Sciatic nerve (tissue), 2 donors: ENCODE measurements at places on chromosomes 11 and 22.

DNA sequence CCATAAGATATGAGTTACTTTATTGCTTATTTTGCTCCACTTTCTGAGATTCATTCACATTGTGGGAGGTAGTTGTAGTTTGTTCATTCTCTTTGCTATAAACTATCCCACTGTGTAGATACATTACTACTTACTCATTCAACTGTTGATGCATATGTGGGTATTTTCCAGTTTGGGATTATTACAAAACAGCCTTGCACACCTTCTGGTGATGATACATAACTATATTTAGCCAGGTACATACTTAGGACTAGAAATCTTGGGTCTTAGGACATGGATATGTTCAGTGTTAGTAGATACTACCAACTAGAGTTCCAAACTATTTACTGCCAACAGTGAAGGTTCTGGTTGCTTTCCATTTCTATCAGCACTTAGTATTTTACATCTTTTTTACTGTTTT, 37.8 kb downstream of the BTG4 start:
- DNase-seq, result no peak

DNA sequence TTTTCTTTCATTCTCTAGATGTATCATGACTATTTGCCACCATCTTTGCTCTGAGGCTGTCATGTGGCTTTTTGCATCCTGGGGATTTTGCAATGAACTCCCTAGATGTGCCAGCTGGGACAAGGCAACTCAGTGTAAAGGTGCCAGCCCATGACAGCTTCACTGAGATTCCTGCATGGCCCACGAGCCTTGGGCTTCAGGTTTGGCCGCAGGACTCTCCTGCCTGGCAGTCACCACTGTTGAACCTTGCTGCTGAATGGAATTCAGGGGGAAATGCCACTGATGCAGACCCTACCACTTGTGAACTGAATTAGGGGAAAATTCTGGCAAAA, 385.2 kb downstream of the SOX6 start:
- DNase-seq, result no peak

- peak; percentile 73 for DNase-seq
Measured at GRCh38 chr11:66543263-66544107, 2.4 kb downstream of the ZDHHC24 start.

GRCh38 chr11:12079726-12080556, 30.4 kb upstream of the MICAL2 start:
- peak; percentile 70 for DNase-seq

DNA sequence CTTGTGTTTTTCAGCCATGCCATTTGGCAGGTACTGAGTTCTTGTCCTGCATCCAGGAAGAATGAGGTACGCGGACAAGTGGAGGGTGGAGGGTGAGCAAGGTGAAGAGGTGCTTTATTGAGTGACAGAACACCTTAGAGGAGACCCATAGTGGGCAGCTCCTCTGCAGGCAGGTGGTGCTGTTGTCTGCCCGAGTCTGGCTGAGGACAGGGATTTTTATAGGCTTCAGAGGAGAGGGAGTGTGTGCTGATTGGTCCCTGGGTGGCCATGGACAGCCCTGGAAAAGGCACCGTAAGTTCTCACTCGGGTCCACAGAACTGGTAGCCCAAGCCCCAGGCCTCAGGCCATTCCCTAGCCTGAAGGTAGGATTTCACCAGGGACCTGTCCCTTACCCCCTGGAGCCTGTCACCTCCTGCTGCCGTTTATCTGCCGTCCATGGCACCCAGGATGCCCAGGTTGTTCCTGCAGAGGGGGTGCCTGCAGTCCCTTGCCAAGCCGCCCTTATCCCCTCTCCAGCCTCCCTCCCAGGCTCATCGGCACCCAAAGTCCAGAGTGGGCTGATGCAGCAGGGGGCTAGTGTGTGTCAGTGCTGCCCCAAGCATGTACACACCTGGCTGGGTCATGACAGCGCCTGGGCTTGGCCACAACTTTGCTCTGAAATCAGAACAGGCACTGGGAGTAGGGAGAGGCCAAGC, 213.6 kb downstream of the LRRC4C start:
- DNase-seq, result no peak

- no peak for DNase-seq
Measured at GRCh38 chr11:87007963-87008362, 29.8 kb upstream of the TMEM135 start.

DNA sequence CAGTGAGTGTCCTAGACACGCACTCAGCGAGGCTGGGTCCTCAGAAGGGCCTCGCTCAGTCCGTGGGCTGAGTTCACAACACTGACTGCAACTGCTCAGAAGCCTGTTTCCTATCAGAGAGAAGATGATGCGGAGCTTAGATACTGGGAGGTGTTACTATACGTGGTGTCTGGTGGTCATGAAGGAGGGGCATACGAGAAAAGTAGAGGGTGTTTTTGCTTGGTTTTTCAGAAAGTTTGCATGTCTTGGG, 9.5 kb upstream of the SERPIND1 start:
- DNase-seq, result no peak

- no peak for DNase-seq
Measured at GRCh38 chr11:75811485-75811884, 3.5 kb upstream of the UVRAG start.

- DNase-seq, result no peak
Measured at GRCh38 chr22:29838599-29838956, 504 bp upstream of the ASCC2 start.

DNA sequence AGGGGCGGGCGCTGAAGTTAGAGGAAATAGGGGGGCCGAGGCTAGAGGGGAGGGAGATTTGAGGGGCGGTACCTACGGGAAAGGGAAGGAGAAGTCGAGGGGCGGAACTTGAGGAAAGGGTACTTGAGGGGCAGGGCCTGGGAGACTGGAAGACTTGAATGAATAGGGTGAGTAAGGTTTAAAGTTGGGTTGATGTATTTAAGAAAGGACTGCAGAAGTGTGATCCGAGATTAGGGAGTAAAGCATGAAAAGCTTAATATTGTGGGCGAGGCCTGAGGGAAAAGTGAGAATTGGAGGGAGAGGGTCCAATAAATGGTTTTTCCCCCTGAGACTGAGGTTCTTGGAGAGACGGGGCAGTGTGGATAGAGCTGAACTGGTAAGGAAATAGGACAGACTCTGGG, 723 bp downstream of the HSCB start:
- DNase-seq, result no peak

GRCh38 chr22:32971276-32971675, 86.9 kb downstream of the SYN3 start:
- DNase-seq, result no peak

- no peak for DNase-seq
Measured at GRCh38 chr11:66646828-66647227, 8.3 kb downstream of the RBM4 start.

- DNase-seq, result no peak
Measured at GRCh38 chr11:11786771-11787170, 55.0 kb upstream of the USP47 start.

GRCh38 chr11:61971248-61972111, 4.0 kb upstream of the FTH1 start:
- DNase-seq, result peak; percentile 98

DNA sequence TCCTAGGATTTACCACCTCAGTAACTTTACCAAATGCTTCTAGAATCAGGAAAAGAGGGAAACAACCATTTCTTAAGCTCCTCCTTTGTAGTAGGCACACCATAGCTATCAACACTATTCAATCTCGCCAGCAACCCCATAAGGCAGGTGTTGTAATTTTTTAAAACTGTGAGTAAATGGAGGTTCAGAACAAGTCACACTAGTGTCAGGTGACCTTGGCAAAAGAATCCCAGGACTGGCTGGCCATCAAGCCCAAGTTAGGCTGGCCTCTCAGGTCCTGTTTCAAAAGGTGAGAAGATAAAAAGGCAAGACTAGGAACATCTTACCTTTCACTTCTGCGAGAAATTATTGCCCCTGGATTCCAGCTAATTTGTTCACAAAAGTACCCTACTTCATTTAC, 713 bp downstream of the TOP3B start:
- no peak for DNase-seq

- DNase-seq, result no peak
Measured at GRCh38 chr11:121086866-121087265, 14.2 kb upstream of the TECTA start.

DNA sequence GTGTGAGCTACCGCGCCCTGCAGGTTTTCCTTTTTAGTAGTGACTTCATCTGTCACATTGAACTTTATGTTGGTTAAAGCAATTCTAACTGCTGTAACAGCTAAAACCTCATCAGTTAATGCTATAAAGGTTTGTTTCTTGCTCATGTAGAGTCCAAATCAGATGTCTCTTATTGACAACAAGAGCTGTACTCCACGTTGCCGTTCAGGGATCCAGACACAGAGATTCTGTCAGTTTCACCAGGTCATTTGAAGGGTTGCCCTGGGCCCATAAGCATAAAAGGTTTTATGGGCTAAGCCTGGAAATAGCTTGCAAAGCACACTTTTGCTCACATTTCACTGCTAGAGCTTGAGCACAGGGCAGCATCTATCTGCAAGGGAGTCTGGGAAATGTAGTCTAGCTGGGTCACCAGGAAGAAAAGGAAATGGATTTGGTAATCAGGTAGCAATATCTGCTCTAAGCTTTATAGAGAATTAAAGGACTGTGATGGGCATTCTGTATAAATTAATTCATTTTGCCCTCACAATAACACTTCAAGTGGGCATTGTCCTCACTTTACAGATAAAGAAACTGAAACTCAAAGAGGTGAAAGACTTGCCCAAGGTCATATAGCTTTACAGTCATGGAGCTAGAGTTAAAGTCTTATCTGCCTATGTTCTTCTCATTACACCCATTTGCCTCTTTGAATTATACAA, 25.2 kb upstream of the PTPRJ start:
- DNase-seq, result no peak

DNA sequence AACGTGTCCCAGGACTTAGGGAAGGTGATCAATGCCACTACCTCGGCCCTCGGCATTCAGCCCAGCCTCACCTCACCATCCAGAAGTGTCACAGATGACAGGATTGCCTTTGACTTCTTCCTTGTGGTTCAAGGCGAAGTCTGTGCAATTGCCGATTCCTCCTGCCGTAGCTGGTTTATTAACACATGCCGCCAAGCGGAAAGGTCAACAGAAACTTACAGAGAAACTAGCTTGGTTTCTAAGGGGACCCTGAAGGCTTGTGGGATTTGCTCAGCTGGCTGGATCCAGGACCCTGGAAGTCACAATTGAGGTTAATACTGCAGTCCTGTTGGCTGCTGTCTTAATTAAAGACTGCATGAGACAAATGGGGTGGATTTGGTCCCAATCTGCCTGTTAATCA, 65.6 kb downstream of the SHANK2 start:
- peak; percentile 8 for DNase-seq
